NCI-H187 treated with DMSO at 0.1 percent for 48 hours (cell line): ENCODE measurements at places on chromosomes 1 and 21.
A peak's percentile ranks its signal among the peaks of the same experiment; 100 is the strongest.

DNA sequence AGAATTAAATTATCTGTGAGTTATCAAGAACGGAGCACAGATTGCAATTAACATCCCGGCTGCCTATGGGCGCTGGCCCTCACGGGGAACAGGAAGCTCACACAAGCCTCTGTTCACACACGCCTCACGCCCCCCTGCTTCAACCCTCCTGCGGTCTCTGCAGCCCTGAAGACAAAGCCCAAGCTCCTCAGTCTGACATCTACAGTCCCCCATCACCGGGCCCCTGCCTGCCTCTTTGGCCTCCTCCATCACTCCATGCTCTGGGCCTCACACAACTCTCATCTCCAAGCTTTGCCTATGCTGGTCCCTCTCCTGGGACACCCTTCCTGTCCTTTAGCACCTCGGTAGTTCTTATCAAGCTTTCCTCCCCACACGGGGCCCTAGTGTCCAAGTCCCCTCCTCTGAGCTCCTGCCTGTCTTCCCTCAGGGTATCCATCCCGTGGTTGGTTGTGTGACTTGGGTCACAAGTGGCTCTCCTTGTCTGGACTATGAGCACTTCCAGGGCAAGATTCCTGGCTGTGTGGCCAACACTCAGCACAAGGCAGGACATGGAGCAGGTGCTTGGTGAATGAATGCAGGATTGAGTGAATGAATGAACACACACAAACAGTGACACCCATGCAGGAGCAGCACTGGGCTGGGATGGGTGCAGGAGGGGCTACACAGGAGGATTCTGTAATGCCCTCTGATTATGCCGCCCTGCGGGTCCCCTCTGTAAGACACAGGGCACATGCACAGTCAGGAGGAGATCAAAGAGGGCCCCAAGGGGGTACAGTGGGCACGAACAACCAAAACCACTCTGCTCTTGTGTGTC lies 116.1 kb downstream of the DMRTB1 start:
- DNase-seq = no peak

DNA sequence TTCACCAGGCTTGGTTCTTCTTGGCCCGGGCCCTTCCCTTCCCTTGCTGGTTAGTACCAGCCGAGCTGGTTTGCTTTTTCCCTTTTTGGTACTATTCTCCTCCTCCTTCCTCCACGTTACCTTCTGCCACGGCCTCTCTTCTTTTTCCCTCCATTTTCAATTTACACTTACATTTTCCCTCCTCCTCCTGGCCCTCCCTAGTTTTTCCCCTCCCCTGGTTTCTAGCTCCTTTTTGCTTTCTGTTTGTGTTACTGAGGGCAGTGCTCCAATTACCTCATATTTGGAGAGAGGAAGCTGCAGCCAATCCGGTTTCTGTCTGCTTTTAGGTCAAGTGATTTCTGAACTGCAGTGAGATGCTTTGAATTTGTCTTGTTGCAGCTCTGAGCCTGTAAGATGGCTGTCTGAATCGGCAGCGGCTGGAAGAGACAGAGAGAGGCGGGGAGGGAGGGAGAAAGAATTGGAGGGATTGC lies 63.7 kb downstream of the MACF1 start:
- DNase-seq = peak; percentile 70

DNA sequence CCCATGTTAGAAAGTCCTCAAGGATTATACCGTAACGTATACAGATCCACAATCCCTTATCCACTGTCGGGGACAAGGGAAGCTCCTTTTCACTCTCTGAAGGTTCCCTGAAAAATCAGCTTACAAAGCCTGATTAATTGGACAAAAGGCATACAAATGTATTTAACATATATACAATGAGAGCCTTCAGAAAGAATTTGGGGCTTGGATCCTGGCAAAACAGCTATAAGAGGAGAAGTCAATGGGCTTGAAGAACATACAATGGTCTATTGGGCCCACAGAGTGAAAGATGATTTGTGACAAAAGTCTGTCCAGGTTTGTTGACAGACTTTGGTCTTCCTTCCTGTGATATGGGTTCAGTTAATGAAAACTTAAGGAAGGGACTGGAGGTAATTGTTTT lies 10.7 kb downstream of the TACSTD2 start:
- no peak for DNase-seq

GRCh38 chr1:97834899-97835298 lies 85.9 kb downstream of the DPYD start:
- no peak for DNase-seq

DNA sequence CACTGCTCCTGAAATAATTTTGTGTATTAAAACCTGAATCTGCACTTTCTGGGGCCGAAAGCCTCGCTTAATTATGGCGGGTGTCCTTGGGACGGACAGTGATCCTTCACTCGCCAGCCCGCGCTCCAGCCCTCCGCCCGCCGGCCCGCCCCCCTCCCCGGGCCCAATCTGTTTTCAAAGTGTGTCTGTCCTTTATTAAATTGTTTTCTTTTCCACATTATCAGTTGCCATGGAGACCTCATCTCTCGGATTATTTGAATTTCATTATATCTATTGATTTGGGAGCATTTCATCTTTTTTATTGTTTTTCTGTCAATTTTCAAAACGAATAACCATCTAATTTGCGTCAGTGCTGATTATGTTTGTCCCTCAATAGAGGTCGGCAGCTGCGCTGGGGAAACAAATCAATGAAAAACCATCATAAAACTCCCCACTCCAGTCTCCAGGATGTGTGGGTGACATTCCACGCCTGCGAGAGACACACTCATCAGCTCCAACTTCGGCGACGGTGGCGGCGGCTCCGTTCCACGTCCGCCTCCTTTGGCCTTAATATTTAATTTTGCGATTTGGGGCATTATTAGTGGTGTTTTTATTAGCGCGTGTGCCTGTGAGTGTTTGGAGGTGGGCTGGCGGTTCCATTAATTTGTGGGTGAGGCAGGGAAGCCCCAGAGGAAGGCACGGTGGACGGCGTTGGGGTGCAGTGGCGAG lies 123.9 kb downstream of the CASZ1 start:
- DNase-seq = no peak

DNA sequence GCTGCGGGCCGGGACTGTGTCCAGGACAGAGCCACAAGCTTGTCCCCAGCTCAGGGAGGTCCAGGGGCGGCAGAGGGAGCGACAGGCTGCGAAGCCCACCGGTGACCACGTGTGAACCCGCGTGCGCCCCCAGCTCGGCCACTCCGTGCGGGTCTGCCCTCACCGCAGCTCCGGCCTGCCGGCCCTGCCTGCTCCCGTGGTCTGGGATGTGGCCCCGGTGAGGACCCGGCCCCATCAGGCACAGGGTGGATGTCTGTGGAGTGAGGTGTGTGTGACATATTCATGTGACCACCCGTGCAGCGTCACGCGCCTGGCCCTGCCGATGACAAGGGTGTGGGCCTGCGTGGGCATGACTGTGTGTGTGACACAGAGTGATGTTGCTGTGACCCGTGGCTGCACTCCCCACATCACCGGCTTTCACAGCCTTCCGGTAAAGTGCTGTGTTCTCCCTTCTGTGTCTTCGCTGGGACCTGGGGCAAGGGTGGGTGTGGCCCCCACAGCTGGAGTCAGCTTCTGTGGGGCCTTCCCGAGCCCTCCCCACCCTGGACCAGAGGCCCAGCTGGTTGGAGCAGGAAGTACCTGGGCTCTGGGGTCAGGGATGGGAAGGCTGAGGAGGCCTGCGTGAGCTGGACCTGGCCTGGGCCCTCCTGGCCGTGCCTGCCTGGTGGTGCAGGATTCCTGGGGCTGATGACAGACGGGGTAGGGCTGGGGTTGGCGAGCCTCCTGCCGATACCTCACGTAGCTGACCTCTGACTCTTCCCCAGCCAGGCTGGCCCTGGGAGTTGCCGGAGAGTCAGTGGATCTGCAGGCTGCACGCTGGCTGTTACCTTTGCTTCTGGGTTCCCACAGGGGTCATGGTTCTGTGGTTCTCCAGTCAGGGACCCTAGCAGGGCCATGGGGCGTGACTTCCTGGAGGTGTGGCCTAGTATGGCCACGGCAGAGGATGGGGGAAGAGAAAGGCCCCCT lies 4.1 kb downstream of the RNF223 start:
- no peak for DNase-seq

- no peak for DNase-seq
These were observed 127.8 kb upstream of the ESRRG start for GRCh38 chr1:216851073-216851472.

DNA sequence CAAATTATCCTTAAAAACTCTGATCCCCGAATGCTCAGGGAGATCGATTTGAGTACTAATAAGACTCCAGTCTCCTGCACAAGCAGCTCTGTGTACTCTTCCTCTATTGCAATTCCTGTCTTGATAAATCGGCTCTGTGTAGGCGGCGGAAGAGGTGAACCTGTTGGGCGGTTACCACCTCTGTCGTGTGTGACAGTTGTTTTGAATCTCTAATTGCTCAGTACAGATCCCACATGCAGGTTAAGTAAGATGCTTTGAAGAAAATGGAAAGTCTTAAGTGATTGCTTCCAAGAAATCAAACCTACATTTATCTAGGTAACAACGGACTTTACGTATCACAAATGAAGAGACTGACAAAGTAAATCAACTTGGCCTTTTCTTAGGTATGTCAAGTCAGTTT lies 35.5 kb downstream of the COA6 start:
- no peak for DNase-seq

- DNase-seq = no peak
These were observed 141.1 kb downstream of the TOMM20 start for GRCh38 chr1:234987415-234988154.

GRCh38 chr1:170309389-170310013 lies 163.7 kb downstream of the NTMT2 start:
- DNase-seq = peak; percentile 61

DNA sequence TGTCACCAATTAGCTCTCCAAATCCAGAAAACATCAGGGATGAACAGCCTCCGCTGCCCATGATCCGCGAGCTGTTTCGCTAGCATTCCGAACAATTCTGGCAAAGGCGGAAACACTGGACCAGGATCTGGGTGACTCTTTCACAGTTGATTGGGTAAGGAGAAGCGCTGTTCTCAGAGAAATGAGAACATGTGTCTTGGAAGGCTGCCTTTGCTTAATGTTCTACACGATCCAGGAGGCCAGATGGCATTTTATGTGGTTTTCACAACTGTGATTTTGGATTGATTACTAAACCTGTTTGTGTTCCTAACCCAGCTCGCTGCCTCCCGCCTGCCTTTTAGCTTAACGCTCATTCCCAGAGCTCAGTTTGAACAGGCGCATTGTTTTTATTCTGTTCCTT lies 144.0 kb downstream of the KIF26B start:
- DNase-seq = no peak

DNA sequence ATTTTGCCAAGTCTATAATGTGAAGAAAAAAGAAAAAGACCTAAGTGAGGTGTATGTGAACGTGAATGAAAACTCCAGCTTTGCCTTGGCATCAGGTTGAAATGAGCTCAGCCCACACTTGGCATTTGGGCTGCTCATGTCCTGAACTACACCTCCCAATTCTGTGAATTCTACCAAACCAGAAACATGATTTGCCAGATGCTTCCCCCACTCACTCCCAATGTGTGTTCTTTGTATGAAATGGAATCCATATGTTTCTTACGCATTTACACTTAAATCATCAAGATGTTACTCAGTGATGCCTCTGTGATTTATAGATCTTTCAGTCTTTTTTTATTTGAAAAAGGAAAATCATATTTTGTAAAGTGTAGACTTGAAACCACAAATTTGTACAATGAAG lies 32.8 kb upstream of the RUNX1 start:
- no peak for DNase-seq

- no peak for DNase-seq
These were observed 81.2 kb upstream of the ABCD3 start for GRCh38 chr1:94336991-94337390.

GRCh38 chr1:205353612-205354011 lies 3.1 kb downstream of the KLHDC8A start:
- DNase-seq = no peak

- DNase-seq = no peak
These were observed 25.5 kb upstream of the TNFRSF1B start for GRCh38 chr1:12141163-12141850.

- DNase-seq = no peak
These were observed 4.5 kb downstream of the CNR2 start for GRCh38 chr1:23908453-23909341.

DNA sequence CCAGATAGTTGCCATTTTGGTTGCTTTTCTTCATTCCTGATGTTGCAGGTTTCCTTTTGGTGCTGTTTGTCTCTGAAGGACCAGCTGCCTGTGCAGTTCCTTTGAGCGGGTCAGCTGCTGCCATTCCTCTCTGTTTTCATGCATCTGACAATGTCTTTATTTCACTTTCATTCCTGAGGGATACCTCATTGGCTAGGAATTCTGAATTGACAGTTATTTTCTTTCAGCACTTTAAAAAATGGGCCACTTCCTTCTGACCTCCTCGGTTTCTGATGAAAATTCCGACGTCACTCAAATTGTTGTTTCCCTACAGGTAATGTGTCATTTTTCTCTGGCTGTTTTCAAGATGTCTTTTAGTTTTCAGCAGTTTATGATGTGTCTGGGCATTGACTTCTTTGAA lies 24.8 kb downstream of the CCSAP start:
- DNase-seq = no peak

- no peak for DNase-seq
These were observed 2.3 kb upstream of the USH2A start for GRCh38 chr1:216425577-216425976.

DNA sequence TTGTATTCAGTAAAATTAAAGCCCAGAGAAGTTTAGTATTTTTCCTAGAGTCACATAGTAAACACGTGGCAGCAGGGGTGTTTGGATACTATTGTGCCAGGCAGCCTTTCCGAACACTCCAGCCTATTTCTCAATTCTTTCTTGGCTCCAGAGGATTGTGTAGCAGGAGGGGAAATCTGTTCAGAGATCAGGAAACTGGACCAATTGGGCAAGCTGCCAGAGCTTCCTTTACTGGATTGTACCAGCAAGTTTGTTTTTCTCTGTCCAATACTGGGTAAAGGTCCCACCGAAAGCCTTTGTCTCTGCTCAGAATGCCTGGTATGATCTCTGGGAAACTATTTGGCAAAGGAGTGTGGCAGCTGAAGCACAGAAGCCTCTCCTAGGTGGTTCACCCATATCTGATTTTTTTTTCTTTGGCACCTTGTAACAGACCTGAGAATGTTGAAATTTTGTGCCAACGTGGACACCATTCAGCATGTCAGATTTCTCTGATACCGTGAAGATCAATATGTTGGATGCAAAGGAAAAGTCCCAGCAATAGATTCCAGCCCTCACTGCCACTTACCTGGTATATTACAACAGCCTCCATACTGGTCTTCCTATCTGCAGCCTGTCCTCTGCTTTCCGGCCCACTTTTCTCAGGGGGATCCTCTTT lies 126.2 kb downstream of the FGGY start:
- no peak for DNase-seq

- no peak for DNase-seq
These were observed 60.8 kb upstream of the TMPRSS2 start for GRCh38 chr21:41568606-41569385.

GRCh38 chr1:175390081-175390481 lies 197.5 kb upstream of the KIAA0040 start:
- DNase-seq = no peak

DNA sequence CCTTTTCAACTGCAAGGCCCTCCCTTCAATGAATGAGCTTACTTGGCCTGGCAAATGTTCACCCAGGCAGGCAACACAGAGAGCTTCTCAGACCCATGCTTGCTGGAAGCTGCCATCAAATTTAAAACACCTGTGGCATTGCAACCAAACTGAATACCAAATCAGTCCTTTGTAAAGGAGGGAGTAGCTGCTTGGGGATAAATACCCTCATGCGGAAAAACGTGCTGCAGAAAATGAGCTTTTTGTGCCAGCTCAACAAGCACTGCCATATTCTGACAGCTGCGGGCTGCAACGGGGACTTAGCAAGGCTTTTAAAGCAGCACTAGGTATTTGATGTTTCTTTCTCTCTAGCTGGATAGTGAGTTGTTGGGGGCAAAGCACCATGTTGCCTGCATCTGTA lies 119.7 kb downstream of the PLPPR4 start:
- DNase-seq = no peak

- DNase-seq = no peak
These were observed 15.3 kb upstream of the EPHA8 start for GRCh38 chr1:22547818-22548462.

GRCh38 chr21:45513003-45513717 lies 29.1 kb downstream of the SLC19A1 start:
- no peak for DNase-seq
